Posterior cingulate gyrus (tissue), 11 donors: ENCODE measurements at places on chromosomes 7 and 10.

- no peak for DNase-seq
These were observed 219.1 kb downstream of the VTI1A start for GRCh38 chr10:112666094-112666493.

- DNase-seq: no peak
These were observed 29.7 kb downstream of the HTRA1 start for GRCh38 chr10:122490786-122491680.

DNA sequence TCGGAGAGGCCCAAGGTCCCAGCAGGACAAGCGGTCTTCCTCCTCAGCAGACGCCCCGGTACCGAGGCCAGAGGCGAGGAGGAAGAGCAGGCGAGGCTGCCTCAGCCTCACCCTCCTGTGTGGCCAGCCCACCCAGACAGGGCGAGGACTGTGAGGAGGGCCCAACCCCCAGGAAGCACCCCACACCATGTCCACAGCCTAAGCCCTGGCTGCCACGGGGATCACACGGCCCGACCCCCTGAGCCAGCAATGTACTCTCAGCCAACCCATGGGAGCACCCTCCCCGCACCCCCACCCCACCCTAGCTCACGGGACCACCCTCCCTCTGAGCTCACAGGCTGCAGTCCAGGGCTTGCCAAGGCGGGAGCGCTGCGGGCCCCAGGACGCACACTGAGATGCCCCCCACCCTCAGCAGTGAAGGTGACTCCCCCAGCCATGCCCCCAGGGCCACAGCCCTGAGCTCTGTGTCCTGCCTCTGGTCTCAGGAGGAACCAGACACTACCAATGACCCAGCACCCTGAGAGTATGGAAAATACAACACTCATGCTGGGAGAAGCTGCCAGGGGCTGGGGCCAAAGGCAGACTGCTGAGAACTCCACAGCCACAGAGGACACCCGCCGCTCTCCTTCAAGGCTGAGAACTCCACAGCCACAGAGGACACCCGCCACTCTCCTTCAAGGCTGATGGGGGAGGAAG, 93.6 kb downstream of the MAD1L1 start:
- DNase-seq: no peak

GRCh38 chr10:95742485-95742884, 13.5 kb upstream of the ENTPD1 start:
- no peak for DNase-seq

DNA sequence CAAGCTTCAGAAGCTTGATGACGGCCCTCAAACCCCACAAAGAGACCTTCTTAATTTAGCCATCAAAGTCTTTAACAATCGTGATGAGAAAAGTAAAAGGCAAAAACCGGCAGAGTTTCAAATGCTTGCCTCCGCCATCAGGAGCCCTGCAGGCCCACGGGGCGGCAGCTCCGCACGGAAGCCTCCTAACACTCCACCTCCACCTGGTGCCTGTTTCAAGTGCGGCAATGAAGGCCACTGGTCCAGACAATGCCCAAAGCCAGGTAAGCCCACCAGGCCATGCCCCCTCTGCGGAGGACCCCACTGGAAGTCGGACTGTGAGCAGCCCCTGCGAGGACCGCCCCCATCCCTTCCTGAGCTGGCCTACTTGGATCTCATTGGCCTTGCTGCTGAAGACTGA, 43.6 kb downstream of the CBX3 start:
- no peak for DNase-seq

DNA sequence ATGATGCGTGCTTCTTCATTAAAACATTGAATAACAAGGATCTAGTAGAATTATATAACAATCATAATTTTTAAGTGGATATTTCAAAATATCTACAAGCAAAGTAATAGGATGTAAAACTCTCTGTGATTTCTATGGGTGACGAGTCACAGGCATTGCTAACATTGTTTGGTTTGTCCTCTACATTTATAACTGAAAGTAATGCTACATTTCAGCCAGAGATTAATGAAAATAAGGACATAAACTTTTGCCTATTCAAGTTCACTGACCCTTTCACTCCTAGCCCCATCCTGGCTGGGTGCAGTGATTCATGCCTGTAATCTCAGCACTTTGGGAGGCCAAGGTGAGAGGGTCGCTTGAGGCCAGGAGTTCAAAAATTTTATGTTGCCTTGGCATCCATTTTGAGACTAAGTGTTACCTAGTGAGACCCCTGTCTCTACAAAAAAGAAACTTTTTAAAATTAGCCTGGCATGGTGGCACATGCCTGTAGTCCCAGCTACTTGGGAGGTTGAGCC, 38.4 kb upstream of the HSPA12A start:
- DNase-seq: no peak
